ENCODE measurements at places on chromosomes 16 and 17.

DNA sequence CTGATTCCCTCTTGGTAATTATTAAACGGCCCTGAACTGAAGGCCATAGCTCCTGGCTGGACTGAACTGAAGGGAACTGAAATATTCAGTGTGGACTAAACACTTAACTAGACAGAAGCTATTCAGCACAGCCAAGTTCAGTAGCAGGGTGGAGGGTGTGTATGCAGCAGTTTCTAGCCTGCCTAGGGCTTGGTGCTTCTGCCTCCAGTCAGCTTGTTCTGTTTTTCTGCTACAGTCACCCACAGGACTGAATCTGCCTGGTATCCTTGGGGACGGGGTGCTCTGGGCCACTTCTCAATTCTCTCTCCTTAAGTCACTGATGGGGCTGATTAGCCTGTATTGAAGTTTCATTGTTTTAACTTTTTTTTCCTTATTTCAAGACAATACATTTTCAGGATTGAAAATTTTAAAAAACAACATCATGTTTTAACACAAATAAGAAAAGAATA is 77.1 kb downstream of the WWP2 start:
- H3K27me3 ChIP-seq: no peaks in the 10 kb centered on the region
- H3K27ac ChIP-seq: no peak overlapping the region
- H3K36me3 ChIP-seq: peaks cover 10% of the 10 kb centered on the region
- no peaks in the 10 kb centered on the region for H3K4me1 ChIP-seq
- no peak for DNase-seq

GRCh38 chr17:32361270-32361669 is 11.3 kb downstream of the ZNF207 start:
- no peak overlapping the region for H3K27ac ChIP-seq
- H3K27me3 ChIP-seq: no peaks in the 10 kb centered on the region

DNA sequence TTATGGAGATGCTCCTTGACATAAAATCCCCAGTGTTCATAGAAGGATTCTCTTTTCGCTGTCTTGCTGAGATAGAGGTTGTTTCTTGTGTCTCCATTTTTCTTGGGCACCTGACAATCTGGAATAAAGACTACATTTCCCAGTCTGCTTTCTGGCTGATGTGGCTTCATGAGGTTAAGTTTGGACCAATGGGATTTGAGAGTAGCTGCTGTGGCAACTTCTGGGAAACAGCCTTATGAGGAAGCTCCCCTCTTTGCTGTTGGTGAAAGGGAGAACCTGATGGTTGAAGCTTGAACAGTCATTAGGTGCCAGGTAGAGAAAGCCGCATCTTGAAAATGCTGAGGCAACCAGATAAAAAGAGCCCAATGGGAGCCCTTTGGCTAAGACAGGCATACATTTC is 24.4 kb downstream of the HS3ST4 start:
- H3K27ac ChIP-seq: no peak overlapping the region
- peaks cover 4% of the 10 kb centered on the region for H3K27me3 ChIP-seq
- no peak for DNase-seq
- H3K4me1 ChIP-seq: no peaks in the 10 kb centered on the region

- peak overlapping the region; percentile 93 for H3K4me3 ChIP-seq
- peaks cover 2% of the 10 kb centered on the region for H3K27me3 ChIP-seq
- peak overlapping the region; percentile 73 for H3K27ac ChIP-seq
- no peak for DNase-seq
- peaks cover 25% of the 10 kb centered on the region for H3K36me3 ChIP-seq
These were observed 1.8 kb downstream of the JPT1 start for GRCh38 chr17:75152523-75152921.

GRCh38 chr16:71489122-71489521 is at the start of gene ZNF19:
Gene ZNF19, minus strand, starts transcription at chr16:71489324. Its CDS starts 7,210 bp downstream, at chr16:71482114.
- H3K4me1 ChIP-seq: peaks cover 10% of the 10 kb centered on the region
- DNase-seq: no peak
- H3K36me3 ChIP-seq: no peaks in the 10 kb centered on the region
- peaks cover 2% of the 10 kb centered on the region for H3K27me3 ChIP-seq
- no peak within 1 kb of the TSS for H3K4me3 ChIP-seq
- H3K27ac ChIP-seq: no peak within 1 kb of the TSS

- H3K4me3 ChIP-seq: no peak overlapping the region
- DNase-seq: no peak
- H3K27me3 ChIP-seq: peaks cover 2% of the 10 kb centered on the region
- no peak overlapping the region for H3K27ac ChIP-seq
These were observed 130.8 kb downstream of the CA10 start for GRCh38 chr17:52027620-52028295.

GRCh38 chr16:659618-660017 is 8.3 kb upstream of the RHOT2 start:
- no peak for DNase-seq
- peaks cover 5% of the 10 kb centered on the region for H3K4me1 ChIP-seq
- H3K27me3 ChIP-seq: no peaks in the 10 kb centered on the region
- no peak overlapping the region for H3K27ac ChIP-seq
- H3K4me3 ChIP-seq: no peak overlapping the region
- H3K36me3 ChIP-seq: peaks cover 2% of the 10 kb centered on the region

DNA sequence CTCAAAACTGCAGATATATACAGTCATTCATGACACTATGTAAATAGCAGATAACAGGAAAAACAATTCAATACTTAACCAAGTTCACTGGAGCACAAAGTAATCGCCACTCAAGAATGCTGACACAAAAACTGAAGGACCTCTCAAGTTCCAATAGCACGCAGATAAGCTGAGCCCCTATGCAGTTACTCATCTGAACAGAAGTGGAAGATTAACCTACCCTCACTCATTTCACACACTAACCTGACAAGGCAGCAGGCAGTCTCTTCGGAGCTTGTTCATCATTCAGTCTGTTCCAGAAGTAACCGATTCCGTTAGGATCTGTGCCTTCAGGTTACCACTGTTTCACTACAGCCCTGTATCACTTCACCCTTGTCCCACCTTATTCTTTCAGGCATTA is 6.0 kb downstream of the HELZ start:
- no peak for DNase-seq
- peaks cover 55% of the 10 kb centered on the region for H3K36me3 ChIP-seq
- H3K27me3 ChIP-seq: no peaks in the 10 kb centered on the region
- H3K4me3 ChIP-seq: no peak overlapping the region
- H3K4me1 ChIP-seq: peaks cover 45% of the 10 kb centered on the region

- H3K4me3 ChIP-seq: no peak overlapping the region
- H3K36me3 ChIP-seq: no peaks in the 10 kb centered on the region
- no peak overlapping the region for H3K27ac ChIP-seq
- no peak for DNase-seq
- peaks cover 6% of the 10 kb centered on the region for H3K27me3 ChIP-seq
- no peaks in the 10 kb centered on the region for H3K4me1 ChIP-seq
These were observed 111.2 kb upstream of the NLRP1 start for GRCh38 chr17:5695480-5695879.

- peaks cover 13% of the 10 kb centered on the region for H3K4me1 ChIP-seq
- H3K27ac ChIP-seq: no peak overlapping the region
- peaks cover 77% of the 10 kb centered on the region for H3K27me3 ChIP-seq
- no peaks in the 10 kb centered on the region for H3K36me3 ChIP-seq
- DNase-seq: no peak
These were observed 3.2 kb upstream of the FOXL1 start for GRCh38 chr16:86575095-86575685.

GRCh38 chr17:56350592-56350991 is 197.3 kb downstream of the ANKFN1 start:
- no peaks in the 10 kb centered on the region for H3K36me3 ChIP-seq
- no peak overlapping the region for H3K27ac ChIP-seq
- no peak overlapping the region for H3K4me3 ChIP-seq
- no peak for DNase-seq

GRCh38 chr16:79077346-79077745 is 523.2 kb downstream of the MAF start:
- peaks cover 25% of the 10 kb centered on the region for H3K27me3 ChIP-seq
- peaks cover 2% of the 10 kb centered on the region for H3K36me3 ChIP-seq
- peaks cover 86% of the 10 kb centered on the region for H3K4me1 ChIP-seq
- DNase-seq: no peak
- peak overlapping the region; percentile 38 for H3K4me3 ChIP-seq

DNA sequence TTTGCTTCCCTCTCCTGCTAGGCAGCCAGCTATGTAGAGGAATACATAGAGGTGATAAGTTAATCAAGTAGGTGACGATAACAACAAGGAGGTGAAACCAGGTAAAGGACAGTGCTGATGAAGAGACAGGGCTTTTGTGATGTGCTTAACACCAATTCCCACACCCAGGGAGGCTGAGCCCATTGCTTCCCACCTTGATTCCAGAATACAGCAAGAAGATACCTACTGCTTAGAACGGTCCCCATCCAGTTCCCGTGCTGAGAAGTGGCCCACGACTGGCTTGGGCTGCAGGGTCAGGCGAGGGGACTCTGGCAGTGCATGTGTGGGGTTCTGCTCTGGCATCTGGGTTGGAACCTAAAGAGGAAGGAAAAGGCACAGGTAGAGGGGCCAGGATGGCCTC is 16.1 kb upstream of the GFAP start:
- H3K27me3 ChIP-seq: no peaks in the 10 kb centered on the region
- DNase-seq: no peak
- peaks cover 42% of the 10 kb centered on the region for H3K36me3 ChIP-seq
- no peak overlapping the region for H3K27ac ChIP-seq
- no peaks in the 10 kb centered on the region for H3K4me1 ChIP-seq

DNA sequence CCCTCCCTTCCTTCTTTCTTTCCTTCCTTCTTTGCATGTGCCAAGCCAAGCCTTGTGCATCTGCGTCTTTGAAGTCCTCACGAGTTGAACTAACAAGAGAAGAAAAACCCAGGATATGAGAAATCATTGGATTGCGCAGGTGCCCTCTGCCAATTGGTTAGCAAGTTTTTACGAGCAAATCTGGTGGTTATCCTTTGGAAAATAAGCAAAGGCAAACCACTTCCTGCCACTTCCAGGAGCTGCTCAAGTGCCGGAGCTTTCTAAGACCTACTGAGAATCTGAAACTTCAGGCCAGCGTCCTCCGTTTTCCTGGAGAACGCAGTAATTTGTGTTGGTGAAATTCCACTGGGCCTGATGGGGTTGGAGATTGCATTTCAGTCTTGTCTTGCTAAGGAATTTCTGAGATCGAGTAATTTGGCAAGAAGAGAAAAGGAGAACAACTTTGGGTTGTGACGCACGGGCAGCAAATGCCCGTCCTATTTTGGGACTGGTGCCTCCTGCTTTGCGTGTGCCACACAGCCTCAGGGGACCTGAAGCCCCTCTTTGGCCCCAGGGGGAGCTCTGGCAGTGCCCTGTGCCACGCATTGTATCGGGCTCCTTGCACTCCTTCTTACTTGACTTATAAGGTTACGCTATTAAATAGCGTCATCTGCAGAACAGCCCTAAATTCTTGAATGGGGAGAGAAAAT is 56.4 kb downstream of the CMIP start:
- no peaks in the 10 kb centered on the region for H3K36me3 ChIP-seq
- no peaks in the 10 kb centered on the region for H3K27me3 ChIP-seq
- peak; percentile 23 for DNase-seq
- H3K27ac ChIP-seq: peak overlapping the region; percentile 58
- no peak overlapping the region for H3K4me3 ChIP-seq

- H3K36me3 ChIP-seq: peaks cover 15% of the 10 kb centered on the region
- no peak for DNase-seq
- H3K27me3 ChIP-seq: no peaks in the 10 kb centered on the region
- no peak overlapping the region for H3K4me3 ChIP-seq
- H3K27ac ChIP-seq: no peak overlapping the region
These were observed 14.0 kb downstream of the VPS53 start for GRCh38 chr17:700504-701094.

DNA sequence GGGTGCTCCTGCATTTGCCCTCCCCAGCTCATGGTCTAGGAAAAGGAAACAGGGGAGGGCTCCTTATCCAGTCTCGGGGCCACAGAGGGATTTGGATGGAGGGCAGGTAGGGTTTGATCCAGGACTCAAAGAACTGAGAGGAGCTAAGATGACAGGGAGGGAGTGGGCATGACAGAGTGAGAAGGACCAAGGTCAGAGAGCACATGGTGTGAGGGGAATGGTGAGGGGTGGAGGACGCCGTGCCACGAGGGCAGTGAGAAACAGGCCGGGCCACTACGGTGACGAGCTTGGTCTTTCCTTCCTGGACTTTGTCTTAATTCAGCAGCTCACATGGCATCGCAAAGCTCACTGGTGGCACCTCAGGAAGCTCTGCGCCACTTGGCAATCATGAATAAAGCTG is 35.2 kb downstream of the IRF8 start:
- H3K4me3 ChIP-seq: no peak overlapping the region
- peaks cover 25% of the 10 kb centered on the region for H3K36me3 ChIP-seq
- peak overlapping the region; percentile 95 for H3K27ac ChIP-seq
- no peaks in the 10 kb centered on the region for H3K27me3 ChIP-seq
- peaks cover 92% of the 10 kb centered on the region for H3K4me1 ChIP-seq

DNA sequence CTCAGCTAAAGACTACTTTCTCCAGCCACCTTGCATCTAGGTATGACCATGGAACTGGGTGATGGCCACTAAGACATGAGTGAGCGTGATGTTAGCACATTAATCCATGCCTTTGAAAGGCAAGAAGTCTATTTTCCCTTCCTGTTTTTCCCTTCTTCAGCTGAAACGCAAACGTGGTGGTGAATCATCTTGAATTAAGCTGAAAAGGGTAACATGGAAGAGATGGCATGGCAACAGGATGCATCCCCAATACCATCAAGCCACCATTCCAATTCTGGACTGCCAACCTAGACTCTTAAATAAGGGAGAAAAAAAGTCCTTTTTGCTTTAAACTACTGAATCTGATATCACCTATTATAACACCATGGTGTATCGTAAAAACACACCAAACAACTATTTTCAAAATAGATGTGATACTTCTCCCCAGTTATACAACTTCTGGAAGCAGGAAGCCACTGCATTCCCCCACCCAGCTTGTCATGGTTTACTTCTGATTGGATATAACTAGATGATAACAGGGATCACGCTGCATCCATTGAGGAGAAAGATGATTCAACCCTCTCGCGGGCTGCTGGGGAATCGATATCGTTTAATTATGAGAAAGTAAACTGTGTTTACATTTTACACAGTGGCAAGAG is 368.6 kb downstream of the CDH13 start:
- no peaks in the 10 kb centered on the region for H3K36me3 ChIP-seq
- H3K27me3 ChIP-seq: no peaks in the 10 kb centered on the region
- no peak overlapping the region for H3K27ac ChIP-seq
- no peak overlapping the region for H3K4me3 ChIP-seq
- DNase-seq: no peak

DNA sequence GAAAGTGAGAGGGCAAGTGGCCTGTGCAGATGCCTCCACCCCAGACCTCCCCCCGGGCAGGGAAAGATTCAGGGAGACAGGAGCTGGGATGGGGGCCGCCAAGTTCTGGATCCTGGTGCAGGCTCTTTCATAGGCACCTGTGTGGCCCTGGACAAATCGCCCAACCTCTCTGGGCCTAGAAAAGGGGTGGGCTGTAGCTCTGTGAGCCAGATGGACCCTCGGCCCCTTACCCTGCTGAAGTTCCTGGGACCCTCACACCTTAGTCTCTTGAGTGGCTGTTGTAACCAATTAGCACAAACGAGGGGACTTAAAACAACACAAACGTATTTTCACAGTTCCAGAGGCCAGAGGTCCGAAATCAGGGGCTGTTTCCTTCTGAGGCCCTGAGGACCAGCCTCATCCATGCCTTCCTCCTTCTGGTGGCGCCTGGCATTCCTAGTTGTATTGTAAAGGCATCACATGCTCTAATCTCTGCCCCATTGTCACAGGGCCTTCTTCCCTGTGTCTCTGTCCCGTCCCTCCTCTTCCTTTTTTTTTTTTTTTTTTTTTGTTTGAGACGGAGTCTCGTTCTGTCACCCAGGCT is 352.6 kb downstream of the SEC14L1 start:
- H3K4me1 ChIP-seq: peaks cover 15% of the 10 kb centered on the region
- no peak overlapping the region for H3K27ac ChIP-seq
- peaks cover 19% of the 10 kb centered on the region for H3K36me3 ChIP-seq
- H3K27me3 ChIP-seq: no peaks in the 10 kb centered on the region
- no peak for DNase-seq
- H3K4me3 ChIP-seq: no peak overlapping the region

- peak overlapping the region; percentile 80 for H3K27ac ChIP-seq
- peaks cover 76% of the 10 kb centered on the region for H3K4me1 ChIP-seq
- DNase-seq: no peak
- H3K27me3 ChIP-seq: no peaks in the 10 kb centered on the region
- H3K36me3 ChIP-seq: no peaks in the 10 kb centered on the region
These were observed 30.3 kb downstream of the CDK5R1 start for GRCh38 chr17:32516940-32517701.
